Inflammatory macrophage treated with lipopolysaccharide for 1 hour (primary cell): ENCODE measurements at places on chromosomes 12 and 14.
A peak's percentile ranks its signal among the peaks of the same experiment; 100 is the strongest.

- DNase-seq: no peak
Measured at GRCh38 chr12:52070185-52070925, 577 bp downstream of the ATG101 start.

DNA sequence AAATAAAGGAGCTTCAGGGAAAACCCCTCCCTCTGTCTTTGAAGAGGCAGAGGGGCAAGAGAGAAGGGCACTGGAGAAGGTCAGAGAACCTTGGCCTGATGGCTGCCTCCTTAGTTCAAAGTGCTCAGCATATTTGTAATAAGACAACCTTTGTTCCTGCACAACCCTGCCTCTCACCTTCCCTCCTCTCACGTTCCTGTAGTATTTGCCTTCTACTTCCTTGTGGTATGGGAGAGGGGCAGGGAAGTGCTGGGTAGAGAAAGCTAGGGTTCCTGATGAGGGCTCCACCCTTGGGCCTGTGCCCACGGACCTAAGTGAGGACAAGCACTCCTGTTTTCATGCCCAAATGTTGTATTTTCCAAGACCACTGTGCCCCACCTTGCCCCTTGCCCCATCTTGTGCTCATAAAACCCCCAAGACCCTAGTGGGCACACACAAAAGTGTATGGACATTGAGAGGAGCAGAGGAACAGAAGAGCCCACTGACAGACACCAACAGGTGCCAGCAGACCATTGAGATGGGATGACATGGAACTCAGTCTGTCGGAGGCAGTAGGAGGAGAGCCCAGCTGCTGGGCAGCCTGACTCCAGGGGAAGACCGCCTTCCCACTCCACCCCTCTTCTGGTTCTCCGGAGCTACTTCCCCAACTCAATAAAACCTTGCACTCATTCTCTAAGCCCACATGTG is 261.5 kb upstream of the CCDC196 start:
- DNase-seq: no peak

DNA sequence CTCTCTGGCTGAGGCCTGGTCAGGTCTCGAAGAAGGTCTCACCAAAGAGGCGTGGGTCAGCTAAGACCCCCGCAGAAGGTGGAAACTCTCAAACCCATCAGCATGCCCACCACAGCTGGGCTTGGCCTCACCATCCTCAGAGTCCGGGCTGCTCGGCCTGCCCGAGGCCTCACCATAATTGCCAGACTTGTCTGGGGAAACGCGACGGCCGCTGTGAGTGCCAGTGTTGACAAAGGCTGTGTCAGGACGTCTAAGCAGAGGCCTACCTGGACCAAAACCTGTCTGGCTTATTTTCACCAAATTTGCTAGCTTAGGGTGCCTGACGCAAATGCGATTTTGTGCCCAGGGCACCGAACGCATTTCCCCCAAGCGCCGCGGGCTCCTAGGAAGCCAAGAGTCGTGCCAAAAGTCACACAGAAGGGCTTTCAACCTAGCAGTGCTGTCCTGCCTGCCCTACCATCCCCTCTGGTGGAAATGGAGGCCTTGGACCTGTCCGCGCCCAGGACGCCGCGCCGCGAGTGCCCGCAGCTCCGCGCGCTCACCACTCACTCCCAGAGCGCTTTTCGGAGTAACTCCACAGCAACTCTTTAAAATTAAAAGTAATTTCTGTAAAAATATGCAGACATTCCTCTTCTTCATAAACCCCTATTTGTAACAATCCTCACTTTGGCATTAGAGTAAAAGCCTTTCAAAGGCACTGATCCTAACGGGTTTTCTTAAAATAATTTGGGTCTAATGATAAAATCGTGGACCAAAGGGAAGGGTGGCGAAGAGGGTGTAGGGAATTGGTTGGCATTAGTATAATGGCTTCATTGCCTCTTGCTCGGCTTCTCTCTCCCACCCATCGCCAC is 1.2 kb upstream of the ALX1 start:
- no peak for DNase-seq

- DNase-seq: no peak
Measured at GRCh38 chr12:120656008-120656407, 15.6 kb downstream of the CABP1 start.

GRCh38 chr14:55707365-55707804 is 127.4 kb downstream of the KTN1 start:
- DNase-seq: peak; percentile 31

DNA sequence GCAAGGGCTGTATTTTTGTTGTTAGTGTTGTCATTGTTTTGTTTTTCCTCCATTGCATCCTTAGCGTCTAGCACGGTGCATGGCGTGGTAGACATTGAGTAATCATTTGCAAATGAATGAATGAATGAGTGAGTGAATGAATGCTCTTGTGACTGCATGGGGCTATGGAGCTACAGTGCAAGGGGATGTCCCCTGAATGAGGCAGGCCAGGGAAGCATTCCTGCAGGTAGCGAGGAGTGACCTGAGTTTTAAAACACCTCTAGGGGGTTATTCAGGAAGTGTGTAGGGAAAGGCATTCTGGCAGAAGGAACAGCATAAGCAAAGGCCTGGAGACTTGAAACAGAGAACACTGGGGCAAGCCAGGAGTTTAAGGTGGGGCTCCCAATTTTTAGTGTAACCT is 16.9 kb downstream of the MYL2 start:
- no peak for DNase-seq

DNA sequence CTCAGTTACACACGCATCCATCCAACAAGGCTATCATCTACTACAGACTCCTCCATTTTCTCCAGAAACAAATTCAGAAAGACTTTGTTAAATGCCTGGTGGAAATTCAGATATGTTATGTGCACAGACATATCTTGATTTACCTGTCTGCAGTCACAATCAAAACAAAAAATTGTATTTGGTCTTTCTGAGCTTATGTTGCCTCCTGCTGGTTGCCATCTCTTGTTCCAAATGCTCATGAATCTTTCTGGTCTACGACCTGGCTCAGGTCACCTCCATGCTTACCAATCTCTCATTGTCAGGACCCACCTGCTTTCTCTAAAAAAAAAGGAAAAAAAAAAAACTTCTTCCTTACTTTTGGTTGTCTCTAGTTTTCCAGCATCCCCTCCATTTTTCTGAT is 169.2 kb upstream of the PLXNC1 start:
- no peak for DNase-seq

DNA sequence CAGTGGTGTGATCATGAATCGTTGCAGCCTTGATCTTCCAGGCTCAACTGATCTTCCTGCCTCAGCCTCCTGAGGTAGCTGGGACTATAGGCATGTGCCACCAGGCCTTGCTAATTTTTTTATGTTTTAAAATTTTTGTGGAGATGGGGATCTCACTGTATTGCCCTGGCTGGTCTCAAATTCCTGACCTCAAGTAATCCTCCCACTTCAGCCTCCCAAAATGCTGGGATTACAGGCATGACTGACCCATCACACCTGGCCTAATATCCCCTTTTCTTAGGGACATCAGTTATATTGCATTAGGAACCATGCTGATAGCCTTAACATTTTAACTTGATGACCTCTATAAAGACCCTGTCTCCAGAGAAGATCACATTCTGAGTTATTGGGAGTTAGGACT is 42.8 kb downstream of the RASSF3 start:
- no peak for DNase-seq

GRCh38 chr12:46530373-46531056 is 157.9 kb upstream of the SLC38A2 start:
- no peak for DNase-seq

- DNase-seq: no peak
Measured at GRCh38 chr14:36356862-36357261, 36.4 kb upstream of the MBIP start.
